ENCODE measurements at places on chromosomes 7 and 10.

GRCh38 chr7:28062197-28062991 lies 118.2 kb downstream of the JAZF1 start:
- DNase-seq = peak; percentile 76

- no peak for DNase-seq
Observed at GRCh38 chr7:108067844-108068243, 62.3 kb downstream of the LAMB4 start.

GRCh38 chr10:42898037-42898960 lies 115.7 kb downstream of the BMS1 start:
- DNase-seq = no peak

DNA sequence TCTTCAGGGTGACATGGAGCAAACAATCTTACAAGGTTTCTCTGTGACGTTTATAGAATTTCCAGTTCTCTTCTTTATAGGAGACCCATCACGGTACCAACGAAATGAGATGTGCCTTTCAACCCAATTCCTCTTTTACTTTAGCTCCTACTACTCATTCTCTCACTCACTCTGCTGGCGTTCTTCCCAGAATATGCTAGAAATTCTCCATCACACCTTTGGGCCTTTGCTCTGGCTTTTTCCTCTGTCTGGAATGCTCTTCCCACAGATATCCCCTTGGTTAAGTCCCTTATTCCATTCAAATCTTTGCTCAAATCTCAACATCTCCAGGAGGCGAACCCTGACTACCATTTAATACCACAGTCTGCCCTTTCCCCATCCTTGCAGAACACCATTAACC lies 39.0 kb downstream of the SEMA3C start:
- DNase-seq = no peak

GRCh38 chr7:82156168-82156567 lies 287.4 kb downstream of the CACNA2D1 start:
- no peak for DNase-seq

DNA sequence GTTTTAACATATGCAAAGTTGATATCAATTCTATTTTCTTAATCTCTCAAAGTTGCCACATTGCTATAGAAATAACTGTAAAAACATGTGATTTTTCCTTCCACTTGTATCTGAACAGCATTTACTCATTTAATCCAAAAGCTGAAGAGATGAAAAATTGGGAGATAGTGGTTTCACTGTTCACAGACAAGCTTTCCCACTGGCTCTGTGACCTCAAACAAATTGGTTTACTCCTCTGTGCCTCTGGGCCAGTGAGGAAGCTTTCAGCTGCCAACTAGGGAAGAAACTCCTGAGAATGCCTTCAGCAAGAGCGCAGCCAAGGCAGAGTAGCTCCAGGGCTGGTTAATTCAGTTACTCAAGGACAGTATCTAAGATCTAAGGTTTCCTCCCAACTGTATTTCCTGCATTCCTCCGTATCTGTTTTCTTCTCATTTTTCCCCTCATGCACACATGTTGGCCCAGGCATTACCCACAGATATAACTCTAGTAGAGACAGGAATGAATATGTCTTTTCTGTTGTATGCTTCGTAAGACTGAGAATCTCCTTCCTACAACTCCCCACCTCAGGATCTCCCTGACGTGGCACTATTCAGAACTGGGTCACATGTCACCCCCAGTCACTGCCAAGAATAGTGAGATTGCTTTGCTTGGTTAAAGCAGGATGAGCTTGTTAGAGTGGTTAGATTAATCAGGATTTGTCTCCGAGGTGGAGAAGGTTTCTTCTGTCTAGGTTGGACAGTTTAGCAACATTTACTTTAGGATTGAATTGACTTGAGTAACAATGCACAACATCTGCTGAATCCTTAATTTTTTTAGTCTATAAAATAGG lies 315.7 kb downstream of the NRG3 start:
- no peak for DNase-seq

DNA sequence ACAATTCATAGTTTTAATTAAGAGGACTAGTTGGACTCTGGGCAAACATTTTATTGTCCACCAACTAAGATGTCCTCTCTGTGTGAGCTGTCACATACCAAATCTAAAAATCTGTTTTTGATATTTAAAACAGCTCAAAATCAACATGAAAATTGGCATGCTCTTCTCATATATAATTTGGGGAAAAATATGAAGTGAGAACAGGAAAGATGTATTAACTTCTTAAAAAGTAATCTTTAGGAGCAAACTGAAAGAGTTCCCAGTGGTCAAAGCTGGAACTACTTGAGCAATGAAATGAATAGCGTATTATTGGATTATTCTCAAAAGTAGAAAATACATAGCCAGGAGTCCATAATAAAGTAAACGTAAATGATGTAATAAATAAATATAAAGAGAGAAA lies 147.2 kb downstream of the DYNC1I1 start:
- DNase-seq = no peak

DNA sequence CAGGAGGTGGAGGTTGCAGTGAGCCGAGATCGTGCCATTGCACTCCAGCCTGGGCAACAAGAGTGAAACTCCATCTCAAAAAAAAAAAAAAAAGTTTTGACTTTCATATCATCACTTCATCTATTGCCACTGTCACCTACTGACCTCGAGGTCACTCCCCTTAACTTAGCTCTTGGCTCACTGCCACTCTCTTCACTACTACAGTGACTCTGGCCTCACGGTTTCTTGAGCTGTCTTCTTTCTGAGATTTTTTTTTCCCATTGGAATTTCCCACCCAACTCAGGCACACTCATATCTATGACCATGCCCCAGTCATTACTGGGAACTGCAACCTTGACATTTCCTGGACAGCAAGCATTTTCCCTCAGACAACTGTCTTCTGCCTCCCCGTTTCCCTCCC lies 42.6 kb upstream of the C7orf33 start:
- DNase-seq = peak; percentile 25

GRCh38 chr10:78058562-78058961 lies 24.9 kb downstream of the RPS24 start:
- DNase-seq = no peak

GRCh38 chr10:120456626-120457430 lies at the start of gene PLPP4:
PLPP4 (plus strand) TSS chr10:120457227; CDS start chr10:120457306, 79 bp downstream.
- peak; percentile 44 for DNase-seq

Data from MM.1S (cell line).